ENCODE measurements at places on chromosomes 4 and X. TPM values are rescaled to one million over a fixed set of nuclear protein-coding genes. Genes with fewer than 3 reads are reported as not detected.
A peak's percentile ranks its signal among the peaks of the same experiment; 100 is the strongest.

DNA sequence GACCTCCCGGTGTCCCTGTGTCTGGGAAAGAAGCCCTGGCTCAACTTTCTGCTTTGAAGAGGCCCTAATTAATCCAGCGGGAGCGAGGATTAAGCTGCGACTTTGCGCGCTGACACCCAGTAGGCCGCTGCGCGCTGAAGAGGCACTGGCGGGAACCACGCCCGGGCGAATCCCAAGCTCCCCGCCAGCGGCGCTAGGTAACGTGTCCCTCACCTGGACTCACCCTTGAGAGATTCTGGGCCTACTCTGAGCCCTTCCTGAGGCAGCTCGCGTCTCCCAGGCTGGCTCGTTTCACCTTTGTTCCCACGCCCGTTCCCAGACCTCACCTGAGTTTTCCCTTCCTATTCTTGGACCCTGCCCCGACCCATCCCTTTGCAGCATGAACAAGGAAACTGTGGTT is 616 bp upstream of the KLHL34 start:
- DNase-seq = no peak

- peak; percentile 15 for DNase-seq
These were observed 37.2 kb upstream of the SCRG1 start for GRCh38 chr4:173436149-173436579.

DNA sequence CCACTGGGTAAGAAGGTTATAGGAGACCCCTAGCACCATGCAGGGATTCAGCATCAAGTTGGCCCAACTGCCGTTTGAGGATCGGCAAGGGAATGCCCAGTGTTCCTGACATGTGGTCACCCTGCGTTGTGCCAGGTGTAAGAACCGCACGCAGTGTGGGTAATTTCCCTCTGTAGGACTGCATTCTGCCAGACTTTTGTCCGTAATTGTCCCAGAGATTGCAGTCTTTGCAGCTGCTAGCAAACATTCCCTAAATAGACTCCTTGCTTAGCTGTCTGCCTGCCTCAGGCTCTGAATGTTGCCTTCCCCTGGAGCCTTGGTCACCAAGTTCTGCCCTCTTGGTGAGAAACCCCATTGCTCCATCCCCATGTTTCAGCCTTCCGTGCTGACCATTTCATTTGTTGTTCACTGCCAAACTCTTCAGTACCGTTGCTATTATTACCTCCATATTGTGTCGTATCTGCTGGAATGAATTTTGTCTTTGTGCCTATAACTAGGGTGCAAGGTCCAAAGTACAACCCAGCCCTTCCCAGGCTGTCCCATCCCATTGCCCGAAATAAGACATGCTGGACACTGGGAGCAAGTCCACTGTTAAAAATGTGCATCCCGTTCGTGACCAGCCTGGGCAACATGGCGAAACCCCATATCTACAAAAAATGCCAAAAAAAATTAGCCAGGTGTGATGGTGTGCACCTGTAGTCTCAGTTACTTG is 53.8 kb upstream of the USP9X start:
- DNase-seq = no peak

- no peak for DNase-seq
These were observed 4.6 kb downstream of the BGN start for GRCh38 chrX:153499341-153499740.

- peak; percentile 50 for DNase-seq
These were observed 14.3 kb downstream of the FAM9C start for GRCh38 chrX:13029887-13030771.

DNA sequence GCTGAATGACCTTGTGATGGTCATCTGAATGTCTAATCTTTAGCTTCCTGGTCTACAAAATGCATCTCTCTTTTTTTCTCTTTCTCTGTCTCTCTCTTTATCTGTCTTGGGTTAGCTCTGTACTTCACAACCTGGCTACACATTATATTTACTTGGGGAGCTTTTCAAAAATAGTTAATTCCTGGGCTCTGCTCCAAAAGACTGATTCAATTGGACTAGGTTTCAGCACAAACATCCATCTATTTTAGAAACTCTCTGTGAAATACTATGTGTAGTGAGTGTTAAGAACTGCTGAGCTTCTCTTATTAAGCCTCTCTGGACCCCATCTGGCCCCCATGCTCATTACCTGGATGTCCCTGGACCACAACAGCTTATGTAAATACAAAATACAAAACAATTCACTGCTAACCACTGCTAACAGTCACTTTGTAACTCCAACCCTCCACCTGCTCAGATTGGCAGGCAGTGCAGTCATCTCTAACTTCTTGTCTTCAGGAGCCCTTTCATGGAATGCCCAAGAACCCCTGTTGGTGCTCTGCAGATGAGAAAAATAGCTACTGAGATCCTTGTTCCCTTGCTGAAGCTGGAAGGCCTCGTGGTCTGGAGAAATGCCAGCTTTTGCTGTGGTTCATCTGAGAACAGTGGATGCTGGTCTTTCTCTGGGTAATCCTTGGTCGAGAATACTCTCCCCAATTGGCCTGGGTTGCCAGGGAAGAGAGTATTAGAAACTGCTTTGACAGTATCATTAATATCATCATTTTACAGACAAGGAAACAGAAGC is 14.8 kb upstream of the BOD1L1 start:
- no peak for DNase-seq

DNA sequence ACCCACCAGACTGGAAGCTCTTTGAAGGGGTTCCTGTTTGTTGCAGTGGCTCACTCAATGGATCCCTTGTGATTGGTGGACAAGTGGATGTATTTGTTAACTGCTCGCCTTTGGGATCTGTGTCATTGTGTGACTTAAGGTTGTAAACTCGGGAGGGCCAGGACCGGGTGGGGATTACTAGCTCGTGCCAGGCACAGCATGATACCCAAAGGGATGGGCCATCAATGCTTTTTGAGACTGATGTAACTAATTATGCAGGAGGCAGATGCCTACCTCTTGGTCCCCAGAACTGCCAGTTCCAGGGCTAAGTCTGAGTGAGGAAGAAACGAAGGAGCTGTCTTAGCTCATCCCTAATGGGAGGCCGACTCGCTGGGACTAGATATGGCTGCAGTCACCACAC is 27.7 kb downstream of the UTP14A start:
- DNase-seq = no peak

GRCh38 chr4:160709546-160709945 is 1454.3 kb downstream of the FSTL5 start:
- DNase-seq = no peak

DNA sequence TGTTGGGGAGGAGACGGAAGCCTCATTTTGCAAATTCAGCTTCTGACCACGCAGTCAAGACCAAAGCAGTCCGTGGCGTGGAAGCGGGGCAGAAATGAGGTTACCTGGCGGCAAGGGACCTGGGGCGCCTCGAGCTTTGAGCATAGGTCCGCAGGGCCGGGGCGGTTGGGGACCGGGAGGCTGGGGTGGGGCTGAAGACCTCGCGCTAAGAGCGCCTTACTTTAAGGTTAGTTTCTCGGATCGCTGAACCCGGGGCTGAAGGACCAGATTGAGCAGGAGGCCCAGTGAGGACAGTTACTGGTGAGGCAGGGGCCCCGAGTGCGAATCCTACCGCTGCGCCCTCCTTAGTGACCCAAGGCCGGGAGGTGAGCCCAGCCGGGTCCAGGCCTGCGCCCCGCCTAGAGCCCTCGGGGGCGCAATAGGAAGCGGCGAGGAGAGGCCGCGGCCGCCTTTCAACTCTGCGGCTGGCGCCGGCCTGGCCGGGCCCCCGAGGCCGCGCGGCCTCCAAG is 7.5 kb downstream of the MSX1 start:
- no peak for DNase-seq

DNA sequence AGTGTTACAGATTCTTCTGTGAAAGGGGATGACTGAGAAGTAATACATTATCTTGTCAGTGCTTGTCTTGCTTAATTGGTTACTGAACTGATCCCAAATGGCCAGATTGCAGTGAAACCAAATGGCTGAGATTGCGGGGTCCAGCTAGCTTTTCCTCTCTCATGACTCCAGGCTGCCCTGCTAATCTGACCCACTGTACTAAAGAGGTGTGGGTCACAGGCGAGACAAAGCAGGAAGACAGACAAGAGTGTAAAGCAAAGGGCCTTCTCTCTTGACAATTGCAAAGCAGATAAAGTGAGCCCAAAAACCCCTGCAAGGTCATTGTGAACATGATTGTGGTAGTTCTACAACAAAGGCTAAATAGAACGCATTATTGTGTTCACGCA is 2.1 kb downstream of the TMEM150C start:
- no peak for DNase-seq

DNA sequence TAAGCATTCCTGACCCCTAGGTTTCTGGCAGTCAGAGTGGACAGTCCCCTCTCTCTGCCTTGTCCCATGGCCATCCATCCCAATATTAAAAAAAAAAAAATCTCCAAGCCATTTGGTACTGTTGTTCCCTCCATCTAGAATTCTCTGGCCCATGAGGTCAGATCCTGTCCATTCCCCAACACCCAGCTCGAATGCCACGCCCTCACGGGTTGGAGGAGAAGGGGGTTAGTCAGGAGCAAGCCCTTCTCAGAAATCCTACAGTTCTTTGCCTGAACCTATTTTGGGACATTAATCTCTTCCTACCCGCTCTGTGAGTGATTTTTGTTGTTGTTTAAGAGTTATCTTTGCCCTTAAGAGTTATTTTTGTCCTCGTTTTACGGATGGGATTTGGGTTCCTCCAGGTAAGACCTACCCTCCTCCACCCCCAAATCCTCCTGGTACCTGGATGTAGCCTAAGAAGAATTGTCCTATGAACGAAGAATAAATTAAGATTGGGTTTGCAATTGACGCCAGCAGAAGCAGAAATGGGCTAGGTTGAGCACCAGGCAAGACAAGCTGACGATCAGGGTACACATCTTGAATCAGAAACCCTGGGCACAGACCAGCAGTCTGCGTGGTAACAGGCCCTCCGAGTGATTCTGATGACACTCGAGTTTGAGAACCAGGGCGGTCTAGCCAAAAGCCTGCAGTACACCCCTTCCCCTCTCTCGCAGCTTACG is 977 bp downstream of the RNF175 start:
- DNase-seq = no peak

The MAGEA10 gene
- total RNA-seq = not detected

The ZFX gene
- total RNA-seq = 64.6 TPM

The NPY5R gene
- 8.2 TPM for total RNA-seq

The PAGE4 gene
- total RNA-seq = not detected

Measured in A673 (cell line).